Ascending aorta (tissue), 2 donors: ENCODE measurements at places on chromosomes 5 and 9. TPM values are rescaled to one million over a fixed set of nuclear protein-coding genes. Genes with fewer than 3 reads are reported as not detected.

Gene FSTL4
- 0.11 TPM for total RNA-seq

Gene TMEM245
- 49.7 TPM for total RNA-seq

Gene CCL28
- not detected for total RNA-seq

Gene WDR38
- not detected for total RNA-seq

Gene PCDHGA7
- 4.2 TPM for total RNA-seq

Gene NELFB
- 71.7 TPM for total RNA-seq

- DNase-seq: no peak
These were observed 48.5 kb downstream of the SLC22A5 start for GRCh38 chr5:132417889-132418485.

GRCh38 chr5:106956886-106957285 is 713.9 kb downstream of the EFNA5 start:
- no peak for DNase-seq

DNA sequence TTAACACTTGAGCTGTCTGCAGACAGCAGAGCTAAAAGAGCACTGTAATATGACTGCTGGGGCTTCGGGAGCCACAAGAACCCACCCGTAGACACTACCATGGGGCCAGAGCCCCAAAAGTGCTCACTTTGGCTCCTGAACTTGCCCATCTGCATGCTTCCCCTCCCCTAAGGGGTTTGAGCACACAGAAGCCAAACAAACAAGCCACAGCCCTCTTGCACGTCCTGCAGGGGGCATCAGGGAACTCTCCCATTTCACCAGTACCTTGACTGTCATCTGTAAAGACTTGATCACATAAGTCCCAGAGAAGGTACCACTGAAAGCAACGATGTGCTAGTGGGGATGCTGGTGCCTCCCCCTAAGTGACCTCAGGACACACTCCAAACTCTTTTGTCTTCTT is 681.8 kb downstream of the SEMA5A start:
- no peak for DNase-seq

GRCh38 chr5:155689406-155689805 is 637.6 kb upstream of the SGCD start:
- no peak for DNase-seq

DNA sequence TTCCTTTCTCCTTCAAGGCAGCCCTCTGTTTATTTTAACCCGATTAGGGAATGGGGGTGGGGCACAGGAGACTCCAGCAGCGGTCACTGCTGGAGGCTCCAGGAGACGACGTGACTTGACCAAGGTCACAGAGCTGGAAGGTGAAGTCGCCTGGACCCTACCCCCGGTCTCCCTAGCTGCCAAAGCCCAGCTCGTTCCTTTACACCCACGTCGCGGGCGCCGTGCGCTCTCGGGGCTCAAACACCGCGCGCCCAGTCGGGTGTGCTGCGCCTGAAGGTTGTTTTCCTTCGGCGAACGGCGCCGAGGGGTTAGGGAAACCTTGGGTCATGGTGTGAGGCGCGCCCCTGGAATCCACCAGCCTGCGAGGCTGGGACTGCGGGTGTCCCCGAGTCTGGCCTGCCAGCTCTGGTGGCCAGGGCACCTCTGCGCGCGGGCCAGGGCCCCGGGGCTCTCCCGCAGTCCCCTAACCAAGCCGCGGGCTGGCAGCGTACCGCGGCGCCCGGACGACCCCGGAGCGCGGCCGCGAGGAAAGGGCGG is 747 bp upstream of the UNC5A start:
- DNase-seq: no peak

GRCh38 chr5:128093368-128093767 is 9.8 kb downstream of the SLC12A2 start:
- no peak for DNase-seq

- no peak for DNase-seq
These were observed 41.5 kb downstream of the ANKRD55 start for GRCh38 chr5:56191656-56192055.

DNA sequence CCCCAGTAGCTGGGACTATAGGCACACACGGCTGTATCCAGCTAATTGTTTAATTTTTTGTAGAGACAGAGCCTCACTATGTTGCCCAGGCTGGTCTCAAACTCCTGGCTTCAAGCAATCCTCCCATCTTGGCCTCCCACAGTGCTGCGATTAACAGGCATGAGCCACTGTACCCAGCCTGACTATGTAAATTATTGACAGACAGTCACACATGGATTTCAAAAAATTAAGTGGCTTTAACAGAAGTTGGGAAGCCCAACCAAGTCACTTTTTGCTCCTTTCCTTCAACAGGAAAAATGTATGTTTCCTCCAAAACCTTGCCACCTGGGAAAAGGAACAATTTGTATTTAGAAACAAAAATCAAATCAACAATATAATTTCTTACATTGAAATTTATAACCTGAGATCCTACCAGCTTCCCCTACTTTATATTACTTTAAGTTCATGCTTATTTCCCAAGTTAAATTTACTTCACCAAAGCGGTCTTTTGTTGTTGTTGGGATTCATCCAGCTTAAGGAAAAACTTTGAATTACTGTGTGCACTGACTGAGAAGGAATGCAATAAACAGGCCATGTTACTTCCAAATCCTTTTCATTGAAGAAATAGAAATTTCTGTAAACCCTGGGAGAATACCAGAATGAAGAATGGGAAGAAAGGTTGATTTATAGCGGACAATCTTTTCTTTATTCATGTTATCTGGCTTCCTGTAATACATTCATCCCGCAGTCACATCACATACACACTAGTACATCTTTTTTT is 8.6 kb downstream of the PCA3 start:
- DNase-seq: no peak

- DNase-seq: no peak
These were observed 114.7 kb downstream of the TAF11L14 start for GRCh38 chr5:17748941-17749340.

DNA sequence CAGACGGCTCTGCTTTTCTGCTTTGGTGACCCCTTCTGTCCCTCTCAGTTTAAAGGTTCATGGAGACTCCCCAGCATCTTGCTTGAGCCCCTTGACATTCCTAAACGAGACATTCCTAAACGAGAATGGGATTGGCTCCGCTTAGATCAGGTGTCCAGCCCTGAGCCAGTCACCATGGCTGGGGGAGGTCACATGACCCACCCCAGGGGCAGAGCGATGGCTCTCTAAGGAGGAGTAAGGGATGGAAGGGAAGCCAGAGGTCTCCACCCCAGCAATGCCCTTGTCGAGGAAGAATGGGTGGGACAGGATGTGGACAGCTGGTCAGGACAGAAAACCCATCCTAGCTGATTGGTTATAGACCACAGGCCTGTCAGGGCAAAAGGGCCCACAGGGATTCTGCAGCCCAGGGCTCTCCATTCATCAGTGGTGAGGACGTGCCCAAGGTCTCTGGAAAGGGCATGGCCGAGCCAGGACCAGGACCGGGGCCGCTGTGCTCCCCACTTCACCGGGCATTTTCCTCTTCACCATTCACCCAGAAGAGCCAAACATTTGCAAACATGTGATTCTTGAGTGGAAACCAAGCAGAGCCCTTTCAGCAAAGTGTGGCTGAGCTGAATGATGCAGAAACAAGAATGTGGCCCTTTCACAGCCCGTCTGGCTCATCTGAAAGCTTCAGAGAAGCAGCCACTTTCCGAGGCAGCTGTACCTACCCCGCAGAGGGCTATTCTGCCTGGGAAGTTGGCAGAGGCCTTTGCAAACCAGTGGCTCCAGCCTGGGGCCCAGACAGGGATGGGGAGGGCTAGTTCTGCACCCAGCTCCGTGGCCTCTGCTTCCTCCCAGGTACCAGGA is 19.8 kb upstream of the AIF1L start:
- no peak for DNase-seq

- no peak for DNase-seq
These were observed 177.3 kb upstream of the VCAN start for GRCh38 chr5:83294246-83294645.

GRCh38 chr9:73371801-73372200 is 220.1 kb downstream of the ANXA1 start:
- DNase-seq: no peak

GRCh38 chr5:133704411-133704810 is 92.1 kb upstream of the FSTL4 start:
- DNase-seq: no peak
